ENCODE measurements at places on chromosomes 7 and 10.

- no peak for DNase-seq
These were observed 60.9 kb downstream of the TCERG1L start for GRCh38 chr10:131250454-131251145.

GRCh38 chr10:50582766-50583762, 40.7 kb downstream of the SGMS1 start:
- no peak for DNase-seq

DNA sequence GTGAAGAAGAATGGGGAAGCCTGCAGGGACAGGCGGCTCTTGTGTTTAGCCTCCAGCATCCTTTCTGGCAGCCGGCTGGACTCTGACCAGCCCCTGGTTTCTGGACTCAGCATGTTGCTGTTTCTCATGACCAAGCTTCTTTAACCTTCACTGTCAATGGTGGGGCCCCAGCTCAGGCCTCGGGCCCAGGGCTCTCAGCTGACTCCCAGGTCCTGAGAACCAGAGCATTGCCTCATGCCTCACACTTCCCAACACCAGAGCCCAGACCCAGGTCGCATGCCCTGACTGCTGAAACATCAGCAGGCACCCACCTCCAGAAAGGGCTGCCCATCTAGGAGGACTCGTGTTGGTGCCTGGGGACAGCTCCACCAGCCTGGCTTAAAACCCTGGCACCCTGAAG, 34.8 kb upstream of the FGFR2 start:
- DNase-seq: no peak

DNA sequence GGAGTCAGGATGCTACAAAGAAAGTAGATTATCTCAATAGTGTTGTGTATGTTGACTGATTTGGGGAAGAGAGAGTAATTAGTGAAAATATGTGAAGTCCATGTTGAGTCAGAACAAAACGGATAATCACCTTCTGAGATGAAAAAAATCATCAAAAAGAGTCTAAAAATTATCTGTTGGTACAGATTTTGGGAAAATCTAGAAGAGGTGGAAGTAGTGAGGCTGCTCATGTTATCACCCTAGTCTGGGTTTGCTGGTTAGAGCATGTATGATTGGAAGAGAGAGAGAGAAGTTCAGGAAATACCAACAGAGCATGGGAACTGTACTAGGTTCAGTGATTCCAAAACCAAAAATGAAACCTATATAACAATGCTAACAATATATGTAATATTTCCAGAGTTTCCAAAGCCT, 12.3 kb downstream of the RPA3 start:
- DNase-seq: no peak

DNA sequence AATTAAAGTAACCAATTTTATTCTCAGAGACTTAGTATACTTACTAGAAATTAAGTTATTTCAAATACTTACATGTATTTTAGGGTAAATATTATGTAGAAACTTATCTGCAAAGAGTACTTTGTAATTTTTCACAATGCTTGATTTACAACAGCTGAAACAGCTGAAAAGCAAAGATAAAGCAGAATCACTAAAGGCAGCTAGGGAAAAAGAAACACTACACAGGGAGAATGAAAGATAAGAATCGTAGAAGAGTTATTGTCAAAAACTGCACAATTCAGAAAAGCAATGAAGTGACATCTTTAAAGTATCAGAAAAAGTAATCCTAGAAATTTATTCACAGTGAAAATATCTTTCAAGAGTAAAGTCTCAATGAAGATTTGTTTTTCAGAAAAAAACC, 69.7 kb upstream of the ZNF804B start:
- DNase-seq: no peak

GRCh38 chr10:62399211-62399610, 25.0 kb downstream of the ZNF365 start:
- DNase-seq: no peak

All from activated CD4-positive, alpha-beta T cell treated with anti-CD3 and anti-CD28 coated beads, Interleukin-2, Interleukin-4, amounts not matched to agents 100 ng/mL and 50 ng/mL, durations not matched to agents 16 hours and 8 hours (primary cell).